Left renal pelvis (tissue), 4 donors: ENCODE measurements at places on chromosomes 6 and 20. TPM values are rescaled to one million over a fixed set of nuclear protein-coding genes. Genes with fewer than 3 reads are reported as not detected.

The CTAGE9 gene
- not detected for polyA plus RNA-seq

The RAMACL gene
- 0.23 TPM for polyA plus RNA-seq

The PPP1R3G gene
- 2.3 TPM for polyA plus RNA-seq

The ZNF322 gene
- 43.0 TPM for polyA plus RNA-seq

The OR2J3 gene
- not detected for polyA plus RNA-seq

The TBXT gene
- polyA plus RNA-seq = not detected

The PXDC1 gene
- polyA plus RNA-seq = 18.1 TPM

The ASF1A gene
- 38.3 TPM for polyA plus RNA-seq

- DNase-seq = no peak
Observed at GRCh38 chr6:164216368-164216767, 801.9 kb downstream of the QKI start.

DNA sequence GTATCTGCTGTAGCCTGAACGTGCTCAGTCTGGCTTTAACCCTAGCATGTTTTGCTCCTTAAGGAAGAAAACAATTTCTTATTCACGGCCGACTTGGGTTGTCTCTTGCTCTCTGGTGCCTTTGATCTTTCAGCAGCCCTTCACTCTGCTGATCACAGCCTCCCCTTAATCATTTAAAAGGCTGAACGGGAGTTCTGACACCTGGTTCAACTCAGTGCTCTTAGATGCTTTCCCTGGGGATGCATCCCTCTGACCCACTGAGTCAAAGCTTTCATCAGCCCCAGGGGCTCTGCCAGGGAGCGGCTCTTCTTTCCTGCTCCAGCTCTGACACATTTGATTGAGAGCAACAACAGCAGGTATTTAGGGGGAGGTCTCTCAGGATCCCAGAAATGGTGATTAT lies 79.0 kb upstream of the FYN start:
- no peak for DNase-seq

DNA sequence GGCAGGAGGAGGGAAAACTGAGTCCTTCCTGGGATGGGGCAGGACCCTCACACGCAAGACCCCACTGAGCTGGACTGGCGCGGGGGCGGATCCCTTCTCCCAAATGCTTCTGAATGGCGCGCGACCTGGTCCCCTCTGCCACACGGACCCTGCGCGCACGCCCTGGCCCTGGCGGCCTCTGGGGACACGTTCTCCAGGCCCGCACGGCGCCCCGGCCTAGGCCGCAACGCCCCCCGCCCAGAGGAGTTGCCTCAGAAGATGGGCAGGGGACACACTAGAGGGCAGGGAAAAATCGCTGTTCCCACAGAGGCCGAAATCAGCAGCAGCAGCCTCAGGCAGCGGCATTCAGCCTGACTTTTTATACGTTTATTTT lies 45.2 kb upstream of the OSTM1 start:
- no peak for DNase-seq

GRCh38 chr6:33679761-33680160 lies 31.7 kb downstream of the UQCC2 start:
- DNase-seq = no peak

DNA sequence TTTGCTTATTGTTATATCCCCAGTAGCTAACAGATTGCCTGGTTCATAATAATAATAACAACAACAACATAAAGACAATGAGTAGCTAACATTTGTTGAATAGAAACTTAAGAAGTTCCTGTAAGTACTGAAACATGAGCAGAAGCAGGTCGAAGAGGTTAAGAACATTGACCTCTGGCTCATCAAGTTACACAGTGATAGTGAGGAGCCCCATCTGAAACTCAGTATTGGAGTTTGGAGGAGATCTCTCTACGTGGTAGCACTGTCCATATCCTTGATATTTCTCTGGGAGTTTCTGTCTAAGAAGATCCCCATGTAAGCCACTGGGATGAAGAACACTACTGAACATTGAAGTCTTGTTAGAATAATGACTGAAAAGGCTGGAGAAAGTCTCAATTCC lies 600.4 kb downstream of the RFPL4B start:
- DNase-seq = no peak

DNA sequence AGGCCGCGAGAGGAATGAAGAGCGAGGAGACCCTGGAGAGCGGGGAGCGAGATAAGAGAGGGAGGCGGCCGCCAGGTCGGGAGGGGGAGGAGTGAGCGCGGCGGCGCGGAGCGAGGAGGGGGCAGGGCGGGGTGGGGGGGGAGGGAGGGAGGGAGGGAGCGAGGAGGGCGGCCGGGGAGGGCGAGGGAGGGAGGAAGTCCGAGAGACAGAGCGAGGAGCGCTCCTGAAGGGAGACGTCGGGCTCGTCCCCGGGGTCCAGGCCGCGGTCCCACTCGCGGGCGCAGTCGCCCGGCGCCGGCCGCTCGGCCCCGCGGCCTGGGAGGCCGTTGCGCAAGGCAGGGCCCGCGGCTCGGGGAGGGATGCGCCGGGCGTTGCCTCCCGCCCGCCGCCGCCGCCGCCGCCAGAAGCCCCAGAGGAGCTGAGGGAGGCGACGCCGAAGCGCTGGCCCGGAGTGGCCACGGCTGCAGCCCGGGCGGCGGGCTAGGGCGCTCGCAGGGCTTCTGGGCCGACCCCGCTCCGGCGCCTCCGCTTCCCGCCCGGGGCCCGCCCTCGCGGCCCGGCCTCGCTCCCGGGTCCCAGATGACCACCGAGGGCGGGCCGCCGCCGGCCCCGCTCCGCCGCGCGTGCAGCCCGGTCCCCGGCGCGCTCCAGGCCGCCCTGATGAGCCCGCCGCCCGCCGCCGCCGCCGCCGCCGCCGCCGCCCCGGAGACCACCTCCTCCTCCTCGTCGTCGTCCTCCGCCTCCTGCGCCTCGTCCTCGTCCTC lies at the start of gene FOXF2:
FOXF2 (plus strand) TSS at position 208 of the 764 bp plus-strand sequence; CDS start at position 580, 372 bp downstream.
- no peak for DNase-seq

- DNase-seq = no peak
Observed at GRCh38 chr6:28825732-28826293, 98.0 kb downstream of the TRIM27 start.

DNA sequence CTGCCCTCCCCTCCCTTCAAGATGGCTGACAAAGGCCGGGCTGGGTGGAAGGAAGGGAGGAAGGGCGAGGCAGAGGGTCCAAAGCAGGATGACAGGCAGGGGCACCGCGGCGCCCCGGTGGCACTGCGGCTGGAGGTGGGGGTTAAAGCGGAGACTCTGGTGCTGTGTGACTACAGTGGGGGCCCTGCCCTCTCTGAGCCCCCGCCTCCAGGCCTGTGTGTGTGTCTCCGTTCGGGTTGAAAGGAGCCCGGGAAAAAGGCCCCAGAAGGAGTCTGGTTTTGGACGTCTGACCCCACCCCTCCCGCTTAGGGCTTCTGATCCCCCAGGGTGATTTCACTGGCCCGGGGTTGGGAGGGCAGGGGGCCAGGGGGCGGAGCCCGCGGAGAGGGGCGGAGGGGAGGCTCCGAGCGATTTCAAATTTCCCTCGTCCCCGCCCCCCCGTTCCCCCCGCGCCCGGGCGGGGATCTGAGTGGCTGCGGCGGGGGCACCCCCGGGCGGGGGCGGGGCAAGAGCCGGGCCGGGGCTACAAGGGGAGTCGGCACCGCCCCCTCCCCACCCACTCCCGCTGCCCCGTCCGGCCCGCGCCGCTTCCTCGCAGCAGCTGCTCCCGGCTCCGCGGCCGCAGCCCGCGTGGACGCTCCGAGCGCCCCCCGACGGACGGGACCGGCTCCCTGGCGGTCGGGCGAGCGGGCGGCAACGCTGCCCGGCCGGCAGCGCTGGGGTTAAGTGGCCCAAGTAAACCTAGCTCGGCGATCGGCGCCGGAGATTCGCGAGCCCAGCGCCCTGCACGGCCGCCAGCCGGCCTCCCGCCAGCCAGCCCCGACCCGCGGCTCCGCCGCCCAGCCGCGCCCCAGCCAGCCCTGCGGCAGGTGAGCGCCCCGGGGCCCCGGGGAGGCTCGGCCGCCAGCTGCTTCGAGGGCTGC lies at the start of gene DNMT3B:
DNMT3B (plus strand) TSS at position 555 of the 923 bp plus-strand sequence. CDS start 17,939 bp downstream, outside the sequence.
- DNase-seq = peak; percentile 65

DNA sequence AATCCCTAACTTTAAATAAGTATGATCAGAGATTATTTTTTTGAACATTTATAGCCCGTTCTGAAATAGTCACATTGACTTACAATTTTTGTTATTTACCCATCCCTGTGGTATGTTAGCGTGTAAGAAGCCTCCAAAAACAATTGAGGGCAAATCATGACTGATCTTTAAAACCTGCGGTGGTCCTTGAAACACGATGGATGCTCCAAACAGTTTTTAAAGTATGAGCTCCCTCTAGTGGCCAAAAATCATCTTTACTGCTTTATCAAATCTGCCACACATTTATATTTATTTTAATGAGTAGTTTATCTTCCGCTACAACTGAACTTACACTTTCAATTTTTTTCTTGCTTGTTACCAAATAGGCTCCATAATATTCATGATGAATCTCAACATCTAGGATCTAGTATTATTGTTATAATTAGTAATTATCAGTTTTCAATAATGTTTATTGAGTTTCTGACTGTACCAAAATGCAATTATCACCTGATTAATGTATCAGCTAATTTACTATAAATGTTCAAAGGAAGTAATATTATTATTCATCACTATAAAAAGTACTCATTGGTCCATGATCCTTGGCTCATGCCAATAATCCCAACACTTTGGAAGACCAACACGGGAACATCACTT lies 52.2 kb downstream of the MARCKS start:
- peak; percentile 62 for DNase-seq

DNA sequence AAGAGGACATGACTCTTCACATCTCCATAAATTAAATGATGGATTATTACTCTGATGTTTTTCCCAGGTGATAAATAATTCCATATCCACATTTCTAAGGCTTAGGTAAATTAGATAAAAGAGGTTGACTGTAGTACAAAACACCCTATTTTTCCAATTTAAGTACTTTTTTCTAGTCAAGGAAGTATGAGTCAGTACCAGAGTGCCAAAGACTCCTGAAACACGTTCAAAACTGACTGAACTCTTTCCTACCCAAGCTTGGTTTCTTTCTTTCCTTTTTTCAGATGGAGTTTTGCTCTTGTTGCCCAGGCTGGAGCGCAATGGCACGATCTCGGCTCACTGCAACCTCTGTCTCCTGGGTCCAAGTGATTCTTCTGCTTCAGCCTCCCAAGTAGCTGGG lies 85.0 kb downstream of the DOK5 start:
- no peak for DNase-seq

GRCh38 chr20:62572980-62573379 lies 69.3 kb upstream of the SLCO4A1 start:
- DNase-seq = no peak

GRCh38 chr6:39048481-39049399 lies at the start of gene GLP1R:
Gene GLP1R, plus strand, starts transcription at chr6:39048781. Its CDS starts 60 bp downstream, at chr6:39048841.
- DNase-seq = no peak

DNA sequence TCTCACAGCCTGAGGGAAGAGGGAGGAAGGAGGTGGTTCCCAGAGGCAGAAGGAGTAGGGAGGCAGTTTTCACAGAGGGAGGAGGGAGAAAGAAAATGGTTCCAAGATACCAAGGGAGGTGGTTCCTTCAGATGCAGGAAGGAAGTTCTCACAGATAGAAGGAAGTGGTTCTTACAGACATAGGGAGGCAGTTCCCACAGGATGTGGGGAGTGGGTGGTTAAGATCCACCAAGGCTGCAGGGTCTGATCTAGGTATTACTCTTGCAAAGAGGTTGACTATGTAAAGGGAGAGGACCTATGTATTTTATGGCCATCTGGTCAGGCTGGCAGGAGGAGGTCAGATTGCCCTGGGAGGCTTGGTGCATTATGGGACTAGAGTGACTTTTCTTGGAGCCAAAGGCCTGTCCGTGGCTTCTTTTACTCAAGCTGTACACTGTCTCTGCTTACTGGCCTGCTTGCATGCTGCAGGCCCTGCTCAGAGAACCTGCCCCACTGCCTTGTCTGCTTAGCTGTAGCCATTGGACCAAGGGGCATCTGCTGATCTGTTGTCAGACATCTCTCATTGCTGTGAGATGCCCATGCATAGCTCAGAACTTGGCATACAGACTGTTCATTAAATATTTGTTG lies 283.7 kb downstream of the DHX35 start:
- no peak for DNase-seq

DNA sequence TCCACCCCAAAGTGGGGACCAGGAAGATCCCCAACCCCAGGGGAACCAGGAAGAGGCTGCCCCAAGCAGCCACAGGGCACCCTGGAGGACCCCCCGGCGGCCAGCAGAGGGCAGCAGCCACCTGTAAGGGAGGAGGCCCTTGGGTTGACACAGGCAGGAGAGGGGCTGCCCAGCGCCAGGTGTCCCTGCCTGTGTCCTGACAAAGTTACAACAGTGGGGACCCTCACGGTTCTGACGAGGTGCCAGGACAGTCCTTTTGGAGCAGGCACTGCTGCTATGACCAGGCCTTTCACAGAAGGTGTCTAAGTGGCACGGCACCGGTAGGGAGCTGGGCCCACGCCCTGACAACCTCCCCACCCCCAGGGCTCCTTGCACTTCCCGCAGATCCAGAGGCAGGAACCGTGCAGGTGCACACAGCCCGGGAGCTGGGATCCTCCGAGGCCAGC lies 176.7 kb downstream of the BMP7 start:
- peak; percentile 45 for DNase-seq

- DNase-seq = no peak
Observed at GRCh38 chr6:131394768-131395432, 178.1 kb upstream of the ARG1 start.

DNA sequence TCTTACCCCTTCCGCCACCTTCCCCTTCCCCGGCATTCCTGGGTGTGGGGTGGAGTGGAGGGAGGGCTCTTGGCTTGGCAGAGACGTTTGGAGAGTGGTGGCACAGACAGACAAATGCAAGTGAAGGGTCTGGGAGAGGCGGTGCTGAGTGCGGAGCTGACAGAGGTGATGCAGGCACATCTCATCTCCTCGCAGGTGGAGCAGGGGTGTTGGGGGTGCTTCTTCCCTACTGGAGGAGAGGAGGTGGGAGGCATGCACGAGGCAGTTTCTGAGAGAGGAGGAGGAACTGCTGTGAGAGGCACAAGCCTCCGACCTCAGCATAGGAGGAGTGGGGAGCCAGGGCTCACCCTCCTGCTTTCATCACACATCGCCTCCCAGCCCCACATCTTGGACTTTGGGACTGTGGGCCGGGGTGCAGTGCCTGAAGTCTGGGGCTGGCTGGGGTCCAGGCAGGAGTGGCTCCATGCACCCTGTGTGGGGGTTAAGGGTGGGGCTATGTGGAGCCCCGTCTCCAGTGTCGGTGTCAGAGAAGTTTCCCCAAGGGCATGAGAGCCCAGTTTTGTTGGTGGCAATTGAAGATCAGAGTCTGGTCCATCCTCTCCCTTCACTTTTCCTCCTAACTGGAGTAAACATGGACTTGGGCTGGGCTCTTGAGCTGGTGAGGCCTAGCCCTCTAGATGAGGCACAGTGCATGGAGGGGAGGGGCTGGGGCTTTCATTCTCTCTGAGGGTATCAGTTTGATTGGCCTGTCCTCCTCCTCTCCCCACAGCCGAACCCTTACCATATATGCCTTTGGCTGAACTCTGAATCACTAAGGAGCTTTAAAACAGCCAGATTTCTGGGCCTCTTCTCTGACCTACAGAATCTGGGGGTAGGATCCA lies 20.2 kb upstream of the SLC22A7 start:
- DNase-seq = no peak

DNA sequence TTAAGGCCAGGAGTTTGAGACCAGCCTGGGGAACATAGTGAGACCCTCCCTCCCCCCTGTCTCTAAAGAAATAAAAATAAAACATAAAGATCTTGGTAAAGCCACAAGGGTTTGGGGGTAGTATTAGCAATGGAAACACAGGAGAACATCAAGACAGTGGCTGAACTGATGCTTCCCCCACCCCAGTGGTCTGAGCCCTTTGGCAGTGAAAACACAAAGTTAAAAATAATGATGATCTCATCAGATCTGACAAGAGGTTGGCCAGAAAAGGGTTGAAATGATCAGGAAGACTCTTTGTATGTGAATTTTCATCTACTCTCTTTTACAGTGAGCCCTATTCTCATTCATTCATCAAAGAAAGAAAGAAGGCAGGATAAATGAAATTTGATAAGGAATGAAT lies 93.7 kb downstream of the KCNB1 start:
- DNase-seq = no peak
